Adrenal gland (tissue), 19 donors: ENCODE measurements at places on chromosomes 1 and 21.

DNA sequence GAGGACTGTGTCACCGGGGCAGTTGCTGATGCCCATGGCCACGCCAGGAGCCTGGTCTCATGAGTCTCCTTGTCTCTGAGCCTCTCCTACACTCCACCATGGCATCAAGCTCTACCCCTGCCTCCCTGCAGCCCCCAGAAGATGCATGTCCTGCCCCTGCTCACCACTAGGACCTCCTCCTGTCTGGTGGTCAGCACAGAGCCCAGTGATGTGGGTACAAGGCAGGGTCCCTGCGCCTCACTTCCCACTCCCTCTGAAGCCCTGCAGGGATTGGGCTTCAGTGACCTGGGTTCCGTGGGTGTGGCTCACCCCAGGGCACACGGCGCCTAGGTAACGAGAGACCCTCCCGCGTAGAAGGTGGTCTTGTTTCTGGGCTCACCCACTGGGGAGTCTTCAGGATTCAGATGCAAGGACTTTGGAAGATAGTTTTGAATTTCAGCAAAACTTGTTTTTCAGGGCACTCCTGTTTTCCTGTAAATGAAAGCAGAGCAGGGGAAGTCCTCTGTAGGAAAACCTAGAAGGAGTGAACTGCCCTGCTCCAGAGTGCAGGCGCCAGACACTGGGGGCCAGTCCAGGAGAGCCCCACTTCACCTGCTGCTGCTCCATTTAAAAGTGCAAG, 2.8 kb downstream of the COL18A1 start:
- DNase-seq, result peak; percentile 7

DNA sequence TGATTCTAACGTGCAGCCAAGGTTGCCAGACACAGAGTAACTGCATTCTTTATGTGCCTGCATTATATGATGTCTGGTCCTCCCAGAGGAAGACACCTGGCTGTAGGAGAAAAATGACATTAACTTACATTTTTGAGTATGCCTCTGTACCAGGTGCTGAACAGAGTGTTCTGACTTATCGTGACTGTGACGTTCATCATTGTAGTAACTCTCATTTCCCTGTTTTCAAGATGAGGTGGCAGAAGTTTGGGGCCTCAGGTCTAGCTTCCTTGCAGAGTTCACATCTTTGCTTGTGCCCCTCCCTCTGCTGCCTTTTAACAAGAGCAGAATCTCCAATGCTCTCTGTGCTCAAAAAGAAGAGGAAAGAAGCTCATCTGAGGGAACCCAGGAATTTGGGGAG, 488.0 kb downstream of the AJAP1 start:
- no peak for DNase-seq

DNA sequence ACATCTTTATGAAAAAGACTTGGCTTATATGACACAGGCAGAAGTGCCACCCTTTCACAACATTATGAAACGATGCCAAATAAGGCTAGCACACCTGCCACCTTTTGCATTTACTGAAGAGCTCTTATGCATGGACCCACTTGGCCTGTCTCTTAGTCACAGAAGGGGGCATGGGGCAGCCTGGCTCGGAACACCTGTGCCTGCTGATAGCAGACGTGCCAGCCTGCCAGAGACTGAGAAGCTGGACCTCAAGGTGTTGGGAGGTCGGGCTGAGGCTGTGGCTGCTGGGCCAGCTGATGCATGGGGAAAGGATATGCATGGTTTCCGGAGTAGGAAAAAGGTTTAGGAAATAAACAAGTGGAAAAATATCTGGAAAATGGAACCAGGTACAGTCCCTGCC, 21.5 kb downstream of the RCAN1 start:
- no peak for DNase-seq

DNA sequence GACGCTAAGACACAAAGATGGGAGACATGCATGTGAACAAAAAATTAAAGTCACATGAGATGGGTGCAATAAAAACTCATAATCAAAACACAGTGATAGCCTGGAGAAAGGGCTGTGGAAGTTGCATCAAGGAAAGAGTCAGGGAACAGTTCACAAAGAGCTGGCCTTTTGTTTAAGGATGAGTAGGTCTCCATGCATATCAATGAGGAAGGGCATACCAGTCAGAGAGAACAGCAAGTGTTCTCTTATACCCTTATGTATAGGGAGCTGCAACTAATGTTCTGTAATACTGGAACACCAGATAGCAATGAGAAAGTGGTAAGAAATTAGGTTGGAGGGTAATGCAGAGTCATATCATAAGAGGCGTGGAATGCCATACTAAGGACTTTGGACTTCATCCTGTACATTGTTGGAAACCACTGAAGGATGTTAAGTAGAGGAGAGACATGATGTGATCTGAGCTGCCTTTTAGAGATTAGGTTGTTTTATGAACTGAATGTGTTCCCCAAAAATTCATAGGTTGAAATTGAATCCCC, 46.7 kb upstream of the SAMD13 start:
- no peak for DNase-seq

DNA sequence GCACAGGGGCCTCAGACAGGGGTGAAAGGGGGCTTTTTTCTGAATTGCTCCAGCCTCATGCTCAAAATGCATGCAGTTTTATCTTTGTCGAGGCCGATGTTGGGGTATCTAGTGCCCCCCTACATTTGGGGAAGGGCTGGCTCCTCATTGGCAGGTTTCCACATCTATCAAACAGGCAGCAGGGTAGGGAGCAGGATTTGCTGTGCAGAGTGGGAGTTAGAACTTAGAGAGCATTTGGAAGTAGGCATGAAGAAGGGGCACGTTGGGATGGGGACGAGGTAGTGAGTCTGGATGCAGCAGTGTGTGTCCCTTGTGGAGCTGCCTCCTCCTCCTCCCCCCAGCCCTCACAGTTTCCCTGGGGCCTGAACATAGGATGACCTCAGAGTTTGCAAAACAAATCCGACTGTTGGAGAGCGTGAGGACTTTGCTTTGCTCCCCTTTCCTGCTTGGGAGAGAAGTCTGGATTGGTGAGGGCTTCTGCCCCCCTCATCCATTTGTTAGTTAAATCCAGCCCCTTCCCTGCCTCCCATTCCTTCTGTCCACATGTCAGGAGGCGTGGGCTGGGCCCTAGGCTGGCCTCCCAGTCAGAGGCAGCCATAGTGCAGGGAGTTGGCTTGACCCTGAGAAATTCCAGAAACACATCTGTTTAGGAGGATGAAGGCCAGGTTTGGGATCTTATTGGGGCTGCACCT, 36.9 kb upstream of the GPR37L1 start:
- DNase-seq, result no peak

GRCh38 chr1:107963601-107964335, 1.2 kb downstream of the VAV3 start:
- DNase-seq, result no peak

DNA sequence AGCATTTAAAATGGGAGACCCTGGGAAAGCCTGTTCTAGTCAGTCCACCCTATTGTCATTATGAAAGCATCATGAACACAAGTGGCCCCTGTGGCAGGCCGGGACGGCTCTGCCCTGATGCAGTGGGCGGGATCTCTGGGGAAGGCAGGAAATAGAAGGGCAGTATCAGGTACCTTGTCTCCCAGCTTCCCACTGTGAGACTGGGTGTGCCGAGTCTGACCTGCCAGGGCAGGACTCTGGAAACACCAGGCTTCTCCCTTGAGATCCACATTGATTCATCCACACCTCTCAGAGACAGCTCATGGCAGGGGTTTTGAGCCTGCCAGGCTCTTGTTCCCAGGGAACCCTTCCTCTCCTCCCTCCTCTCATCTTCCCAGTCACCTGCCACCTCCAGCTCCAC, 24.5 kb upstream of the GNPAT start:
- DNase-seq, result no peak

DNA sequence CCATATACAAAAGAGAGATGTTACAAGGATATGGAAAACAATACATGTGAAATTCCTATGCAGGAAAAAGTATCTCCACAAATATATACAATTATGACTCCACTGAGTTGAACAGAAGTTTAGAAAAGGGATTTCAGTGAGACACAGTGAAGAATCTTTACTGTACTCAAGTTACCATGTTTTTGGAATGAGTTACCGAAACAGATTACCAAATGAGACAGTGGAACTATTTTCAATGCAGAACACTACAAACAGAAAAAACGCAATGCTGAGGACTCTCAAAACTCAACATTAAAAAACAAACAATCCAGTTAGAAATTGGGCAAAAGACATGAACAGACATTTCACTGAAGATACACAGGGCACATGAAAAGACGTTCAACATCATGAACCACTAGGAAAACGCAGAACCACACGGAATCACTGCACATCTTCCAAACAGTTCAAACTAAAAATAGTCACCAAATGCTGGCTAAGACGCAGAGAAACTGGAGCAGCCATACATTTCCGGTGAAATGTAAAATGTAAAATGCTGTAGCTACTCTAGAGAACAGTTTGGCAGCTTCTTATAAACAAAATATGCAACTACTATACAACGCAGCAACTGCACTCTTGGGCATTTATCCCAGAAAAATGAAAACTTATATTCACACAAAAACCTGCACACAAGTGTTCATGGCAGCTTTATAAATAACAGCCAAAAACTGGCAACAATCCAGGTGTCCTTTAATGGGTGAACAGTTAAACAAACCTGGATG, 118.7 kb downstream of the UBR4 start:
- DNase-seq, result no peak

DNA sequence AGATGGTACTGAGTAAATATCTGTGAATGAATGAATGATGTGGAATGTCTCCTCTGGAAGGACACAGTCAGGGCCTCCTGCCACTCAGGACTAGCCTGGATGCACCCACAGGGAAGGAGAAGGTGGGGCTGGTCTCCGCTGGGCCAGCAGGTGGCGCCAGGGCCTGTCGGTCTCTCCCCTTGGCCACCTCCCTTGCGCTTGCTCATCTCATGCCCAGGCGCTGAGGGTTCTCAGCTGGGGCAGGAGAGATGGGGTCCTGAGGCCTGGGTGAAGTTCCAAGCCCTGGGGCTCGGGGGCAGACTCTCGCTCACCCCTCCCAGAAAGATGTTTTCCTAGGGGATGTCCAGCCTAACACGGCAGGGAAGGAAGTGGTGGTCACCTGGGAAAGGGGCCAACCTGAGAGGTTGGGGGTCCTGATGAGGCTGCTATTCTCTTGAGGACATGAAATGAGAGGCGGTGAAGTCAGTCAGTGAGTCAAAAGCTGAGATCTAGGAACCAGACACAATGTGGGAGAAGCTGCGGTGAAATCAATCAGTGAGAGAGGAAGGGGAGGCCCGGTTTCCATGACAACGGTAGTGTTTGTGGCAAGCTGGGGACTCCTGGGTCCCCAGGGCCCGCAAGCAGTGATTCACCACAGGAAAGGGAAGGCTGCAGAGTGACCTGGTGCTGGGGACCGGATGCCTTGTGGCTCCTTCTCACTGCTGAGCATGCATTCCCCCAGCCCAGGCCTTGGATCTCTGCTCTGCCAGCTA, 14.6 kb upstream of the MEX3A start:
- peak; percentile 98 for DNase-seq

DNA sequence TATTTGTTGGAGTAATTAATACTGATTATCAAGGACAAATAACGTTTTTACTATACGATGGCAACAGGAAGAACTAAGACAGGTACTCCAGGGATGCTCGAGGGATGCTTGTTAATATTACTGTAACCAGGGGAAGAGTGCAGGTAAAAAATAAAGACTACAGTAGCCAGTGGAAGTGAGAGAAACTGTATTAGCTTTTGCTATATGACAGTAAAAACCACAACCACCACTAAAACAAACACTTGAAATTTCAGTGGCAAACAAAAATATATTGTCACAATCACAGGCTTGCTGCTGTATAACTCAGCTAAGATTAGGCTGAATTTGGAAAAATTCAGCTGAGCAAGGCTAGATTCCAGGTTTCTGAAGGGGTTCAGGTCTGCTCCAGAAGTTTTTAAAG, 812.6 kb upstream of the ADGRL4 start:
- no peak for DNase-seq

DNA sequence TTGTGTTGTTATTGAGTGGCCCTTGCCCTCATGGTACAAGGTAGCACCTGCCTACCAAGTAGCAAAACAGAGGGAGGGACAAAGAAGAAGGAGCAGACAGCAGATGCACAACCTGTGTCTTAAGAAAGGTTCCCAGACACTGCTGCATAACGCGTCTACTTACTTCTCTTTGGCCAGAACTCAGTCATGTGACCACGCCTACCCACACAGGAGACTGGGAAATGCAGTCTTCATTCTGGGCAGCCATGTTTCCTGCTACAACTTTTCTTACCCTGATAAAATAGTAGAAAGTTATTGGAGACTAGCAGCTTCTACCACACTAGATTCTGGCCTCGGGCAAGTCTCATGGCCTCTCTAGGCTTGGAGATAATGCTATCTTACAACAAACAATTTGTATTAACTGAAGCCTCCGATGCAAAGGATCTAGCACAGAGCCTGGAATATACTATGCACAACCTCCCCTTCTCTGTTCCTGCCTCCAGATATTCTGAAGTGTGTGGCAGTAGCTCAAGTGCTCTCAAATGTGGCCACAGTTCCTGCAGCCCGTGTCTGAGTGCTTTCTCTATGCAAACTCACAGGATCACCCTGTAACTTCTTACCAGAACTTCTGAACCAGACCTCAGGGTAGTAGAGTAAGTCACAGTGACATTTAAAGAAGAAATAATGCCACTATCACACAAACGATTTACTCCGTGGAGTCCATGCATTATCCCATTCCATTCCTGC, 34.1 kb upstream of the BTG2 start:
- peak; percentile 84 for DNase-seq

DNA sequence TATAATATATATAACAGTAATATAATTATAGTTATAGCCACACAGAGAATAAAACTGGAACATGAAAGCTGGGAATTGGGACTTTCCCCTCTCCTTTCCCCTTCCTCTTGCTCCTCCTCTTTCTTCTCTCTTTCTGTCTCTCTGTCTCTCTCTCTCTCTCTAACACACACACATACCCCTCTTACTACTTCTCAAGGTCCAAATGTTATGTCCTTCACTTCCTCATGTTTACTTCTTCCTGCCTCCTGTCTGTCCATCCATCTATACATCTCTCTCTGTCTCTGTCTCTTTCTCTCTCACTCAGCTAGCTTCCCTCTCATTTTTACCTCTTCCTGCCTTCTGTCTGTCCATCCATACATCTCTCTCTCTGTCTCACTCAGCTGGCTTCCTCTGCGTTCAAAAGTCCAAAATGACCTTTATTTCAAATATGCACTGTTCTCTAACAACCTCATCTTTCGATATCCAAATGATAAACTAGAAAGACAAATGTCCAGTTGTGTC, 261.1 kb downstream of the SIPA1L2 start:
- DNase-seq, result no peak

GRCh38 chr1:36561361-36561724, 78.6 kb upstream of the CSF3R start:
- no peak for DNase-seq

GRCh38 chr1:116207126-116207735, 96.0 kb downstream of the MAB21L3 start:
- DNase-seq, result no peak
